ENCODE measurements at places on chromosomes 1 and 21.

GRCh38 chr1:161869291-161869690, 103.2 kb downstream of the ATF6 start:
- DNase-seq = no peak

- DNase-seq = no peak
Observed at GRCh38 chr1:11697188-11697892, 5.8 kb downstream of the DRAXIN start.

DNA sequence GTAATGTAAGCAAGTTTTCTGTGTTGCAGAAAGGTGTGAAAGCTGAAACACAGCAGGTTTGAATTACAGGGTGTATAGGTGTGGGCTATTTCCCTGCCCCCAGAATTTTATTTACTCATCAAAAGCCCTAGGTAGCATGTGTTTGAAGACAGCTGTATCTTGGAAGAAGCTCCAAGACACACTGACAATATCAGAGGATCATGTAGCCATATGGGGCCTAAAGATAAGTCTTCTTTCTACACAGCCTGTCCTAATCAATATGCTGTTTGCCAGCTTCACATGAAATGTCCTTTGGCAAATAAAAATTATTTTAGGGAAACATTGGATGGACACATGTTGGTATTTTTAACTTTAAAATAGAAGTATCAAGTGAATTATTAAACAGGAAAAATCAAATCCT, 17.5 kb upstream of the SUCO start:
- DNase-seq = no peak

GRCh38 chr1:234918181-234918841, 210.3 kb downstream of the TOMM20 start:
- no peak for DNase-seq

- no peak for DNase-seq
Observed at GRCh38 chr1:236240675-236241074, 41.1 kb downstream of the ERO1B start.

DNA sequence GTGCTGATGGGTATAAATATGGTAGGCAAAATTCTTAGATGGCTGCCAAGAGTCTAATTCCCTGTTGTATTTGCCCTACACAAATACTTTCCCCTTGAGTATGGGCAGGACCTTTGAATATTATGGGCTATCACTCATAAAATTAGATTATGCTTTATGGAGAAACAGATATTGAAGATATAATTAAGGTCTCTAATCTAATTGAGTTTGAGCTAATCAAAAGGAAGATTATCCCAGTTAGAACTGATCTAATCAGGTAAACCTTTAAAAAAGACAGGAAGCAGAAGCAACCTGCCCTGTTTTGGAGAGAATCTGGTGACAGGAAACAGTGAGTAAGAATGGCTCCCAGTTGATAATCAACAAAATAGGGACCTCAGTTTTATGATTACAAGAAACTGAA, 609.0 kb upstream of the PRMT6 start:
- no peak for DNase-seq

DNA sequence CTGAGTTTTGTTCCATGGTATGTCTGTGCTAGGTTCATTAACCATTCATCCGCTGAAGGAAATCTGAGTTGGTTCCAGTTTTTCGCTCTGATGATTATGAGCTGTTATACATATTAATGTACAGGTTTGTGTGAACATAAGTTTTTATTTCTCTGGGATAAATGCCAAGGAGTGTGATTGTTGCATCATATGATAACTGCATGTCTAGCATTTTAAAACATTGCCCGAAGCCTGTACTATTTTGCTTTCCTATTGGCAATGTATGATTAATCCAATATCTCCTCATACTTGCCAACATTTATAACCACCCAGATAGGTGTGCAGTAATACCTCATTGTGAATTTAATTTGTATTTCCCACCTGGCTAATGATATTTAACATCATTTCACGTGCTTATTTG, 322.7 kb downstream of the ZNF326 start:
- no peak for DNase-seq

DNA sequence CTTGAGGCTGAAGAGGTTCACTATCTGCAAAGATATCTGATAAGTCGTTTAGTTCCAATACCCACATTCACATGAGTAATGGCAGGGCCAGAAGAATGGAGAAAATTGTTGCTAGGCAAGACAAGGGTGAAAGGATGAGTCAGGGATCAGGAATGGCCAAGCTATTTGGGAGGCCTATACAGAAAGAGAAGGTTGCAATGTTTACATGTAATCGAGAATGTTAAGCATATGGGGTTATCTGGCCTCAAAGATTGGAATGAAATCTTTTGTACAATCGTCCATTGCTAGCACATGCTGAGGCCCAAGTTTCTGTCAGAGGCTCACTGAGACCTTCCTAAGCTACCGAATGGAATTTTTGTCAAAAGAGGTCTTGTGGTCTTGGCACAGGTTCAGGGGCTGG, 299.9 kb upstream of the PLD5 start:
- DNase-seq = no peak

GRCh38 chr1:160567858-160568682, 11.2 kb downstream of the CD84 start:
- peak; percentile 64 for DNase-seq

DNA sequence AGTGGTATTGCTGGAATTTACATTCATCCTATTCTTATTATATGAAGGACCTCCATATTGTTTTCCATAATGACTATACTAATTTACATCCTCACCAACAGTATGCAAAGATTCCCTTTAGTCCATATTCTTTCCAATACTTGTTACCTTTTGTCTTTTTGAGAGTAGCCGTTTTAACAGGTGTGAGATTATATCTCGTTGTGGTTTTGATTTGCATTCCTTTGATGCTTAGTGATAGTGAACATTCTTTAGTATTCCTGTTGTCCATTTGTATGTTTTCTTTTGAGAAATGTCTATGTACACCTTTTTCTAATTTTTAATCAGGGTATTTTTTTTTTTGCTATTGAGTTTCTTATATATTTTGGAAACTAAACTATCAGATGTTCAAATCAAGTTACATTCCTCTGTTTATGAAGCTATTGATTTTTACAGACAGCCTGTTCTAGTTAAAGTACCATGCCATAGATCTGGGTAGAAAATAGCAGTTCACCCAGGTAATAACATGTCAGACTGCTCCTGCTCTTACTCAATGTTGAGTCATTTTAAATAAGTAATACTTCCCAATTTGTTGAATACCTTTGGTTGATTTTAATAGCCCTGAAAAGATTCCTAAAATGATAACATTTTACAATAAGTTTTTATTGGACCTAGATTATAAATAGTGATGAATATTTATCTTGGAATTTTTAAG, 1108.7 kb downstream of the NCAM2 start:
- no peak for DNase-seq

DNA sequence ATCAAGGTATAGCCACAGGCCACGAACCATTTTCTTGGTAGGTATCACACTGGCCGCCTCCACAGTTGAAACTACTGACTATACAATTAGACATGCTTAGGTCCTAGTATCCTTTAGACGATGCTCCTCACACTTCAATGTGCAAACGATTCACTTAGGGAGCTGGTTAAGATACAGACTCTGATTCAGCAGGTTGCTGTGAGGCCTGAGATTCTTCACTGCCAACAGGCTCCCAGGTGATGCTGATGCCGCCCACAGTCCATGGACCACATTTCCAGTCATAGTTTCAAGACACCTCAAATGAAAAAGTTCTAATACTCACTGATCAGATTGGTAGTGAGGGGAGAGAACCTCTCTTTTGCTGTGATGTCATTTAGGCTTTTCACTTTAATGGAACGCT, 6.8 kb downstream of the ATP5PO start:
- no peak for DNase-seq

- no peak for DNase-seq
Observed at GRCh38 chr1:192983349-192983980, 75.7 kb downstream of the UCHL5 start.

GRCh38 chr1:205588636-205589035, 43.2 kb downstream of the ELK4 start:
- no peak for DNase-seq

GRCh38 chr1:234745844-234746797, 136.1 kb upstream of the IRF2BP2 start:
- DNase-seq = no peak

GRCh38 chr1:4006676-4007374, 106.8 kb upstream of the C1orf174 start:
- DNase-seq = no peak

GRCh38 chr1:59504276-59504675, 207.4 kb downstream of the FGGY start:
- no peak for DNase-seq

- peak; percentile 34 for DNase-seq
Observed at GRCh38 chr21:43866659-43867331, 1.8 kb downstream of the AGPAT3 start.

DNA sequence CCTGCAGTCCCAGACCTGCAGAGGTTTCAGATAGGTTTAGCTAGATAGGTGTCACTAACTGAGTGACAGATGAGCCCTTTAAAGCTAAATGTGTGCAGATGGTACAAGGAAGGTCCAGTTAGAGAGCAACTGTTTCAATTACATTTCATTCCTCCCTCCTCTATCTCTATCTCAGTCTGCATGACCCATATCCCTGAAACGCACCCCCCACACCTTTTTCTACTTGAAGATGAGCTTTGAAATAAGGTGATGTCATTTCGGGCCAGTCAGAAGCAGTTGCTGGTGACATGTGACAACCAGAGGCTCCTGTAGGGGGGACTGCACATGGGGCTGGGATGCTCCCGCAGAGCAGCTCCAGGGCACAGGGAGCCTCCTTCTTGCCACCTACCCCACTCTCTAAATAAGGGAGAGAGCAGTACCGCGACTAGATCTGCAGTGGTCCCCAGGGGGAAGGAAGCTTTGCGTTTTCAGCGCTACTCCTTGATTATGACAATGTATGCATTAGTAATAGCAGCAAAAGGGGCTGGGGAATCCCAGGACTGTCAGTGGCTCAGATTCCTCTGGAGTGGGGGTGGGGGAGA, 4.3 kb downstream of the ATP8B2 start:
- DNase-seq = peak; percentile 69

DNA sequence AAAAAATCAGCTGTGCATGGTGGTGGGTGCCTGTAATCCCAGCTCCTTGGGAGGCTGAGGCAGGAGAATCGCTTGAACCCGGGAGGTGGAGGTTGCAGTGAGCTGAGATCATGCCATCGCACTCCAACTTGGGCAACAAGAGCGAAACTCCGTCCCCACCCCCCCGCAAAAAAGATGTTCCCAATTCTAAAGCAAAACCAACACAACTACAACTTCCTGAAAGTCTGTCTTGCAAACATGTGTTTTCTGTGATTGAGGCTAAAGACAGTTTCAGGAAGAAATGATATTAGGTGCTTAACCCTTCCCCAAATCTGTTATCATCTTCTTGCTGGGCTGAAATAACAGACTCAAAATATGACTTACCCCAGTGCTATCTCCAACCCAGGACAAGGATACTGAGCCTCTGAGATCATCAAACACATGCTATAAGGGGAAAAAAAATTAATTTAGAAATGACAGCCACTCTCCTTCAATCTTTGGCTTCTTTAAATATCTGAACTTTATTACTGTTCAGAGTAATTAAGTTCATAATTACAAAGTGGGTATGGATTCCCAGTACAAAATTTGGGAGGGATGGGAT, 28.5 kb downstream of the SORT1 start:
- DNase-seq = no peak

DNA sequence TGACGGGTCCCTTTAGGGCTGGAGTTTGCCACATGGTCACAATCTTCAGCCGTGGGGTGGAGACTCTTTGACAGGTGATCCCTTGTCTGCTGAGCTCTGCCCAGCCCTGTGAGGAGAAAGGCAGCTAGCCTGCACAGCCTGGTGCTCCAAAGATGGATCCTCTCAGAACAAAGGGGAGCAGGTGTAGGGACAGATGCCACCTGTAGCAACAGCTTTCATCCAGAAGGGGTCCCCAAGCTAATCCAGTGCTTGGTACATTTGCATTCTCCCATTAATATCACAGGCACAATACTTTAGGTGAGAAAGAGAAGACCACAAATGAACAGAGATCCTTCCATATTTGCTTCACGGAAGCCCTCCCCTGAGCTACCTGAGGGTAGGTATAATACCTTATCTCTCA, 93.2 kb downstream of the CCDC185 start:
- DNase-seq = no peak

- DNase-seq = no peak
Observed at GRCh38 chr1:36383240-36383639, 2.5 kb downstream of the STK40 start.

DNA sequence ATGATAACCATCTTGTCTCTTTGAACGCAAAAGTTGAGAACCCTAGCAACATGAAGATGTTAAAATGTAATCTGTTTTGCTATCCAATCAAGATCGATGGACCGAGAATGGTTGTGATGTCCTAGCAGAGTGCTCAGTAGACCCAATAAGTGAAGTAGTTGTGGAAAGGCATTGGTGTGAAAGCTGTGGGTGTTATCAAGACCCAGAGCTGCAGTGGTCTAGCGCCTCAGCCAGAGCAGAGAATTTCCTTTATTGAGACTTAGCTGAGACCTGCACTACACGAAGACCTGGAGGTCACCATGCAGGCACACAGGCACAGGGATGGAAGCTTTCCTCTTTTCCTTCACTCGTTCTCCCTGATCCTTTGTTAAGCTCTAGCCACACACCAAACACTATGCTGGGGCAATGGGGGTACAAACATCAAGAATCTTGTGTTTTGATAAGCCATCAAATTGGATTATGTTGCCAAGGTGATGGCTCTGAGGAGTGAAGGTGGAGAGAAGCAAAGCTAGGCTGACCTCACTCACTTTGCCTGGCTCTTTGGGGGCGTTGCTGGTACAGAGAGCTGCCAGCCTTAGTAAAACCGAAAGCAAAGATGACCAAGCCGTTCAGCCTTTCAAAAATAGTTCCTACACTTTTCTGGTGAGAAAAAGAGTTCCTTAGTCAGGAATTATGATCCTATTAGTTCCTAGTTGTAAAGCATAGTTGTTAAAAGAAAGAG, 24.1 kb downstream of the METTL13 start:
- no peak for DNase-seq

- peak; percentile 25 for DNase-seq
Observed at GRCh38 chr1:230267338-230268065, 158.6 kb downstream of the PGBD5 start.

DNA sequence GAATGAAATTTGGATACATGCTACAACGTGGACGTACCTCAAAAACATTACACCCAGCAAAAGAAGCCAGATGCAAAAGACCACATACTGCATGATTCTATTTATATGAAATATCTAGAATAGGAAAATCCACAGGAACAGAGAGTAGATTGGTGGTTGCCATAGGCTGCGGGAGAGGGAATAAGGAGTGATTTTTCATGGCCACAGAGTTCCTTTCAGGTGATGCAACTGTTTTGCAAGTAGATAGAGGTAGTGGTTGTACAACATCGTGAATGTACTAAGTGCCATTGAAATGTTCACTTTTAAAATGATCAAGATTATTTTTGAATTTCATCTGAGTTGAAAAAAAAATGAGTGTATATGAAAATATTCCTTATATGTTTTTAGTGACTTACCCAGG, 115.3 kb upstream of the RUNX1 start:
- DNase-seq = no peak

Measured in CD4-positive, alpha-beta T cell (primary cell).